Progenitor cell of endocrine pancreas (in vitro differentiated cells): ENCODE measurements at places on chromosomes 12 and 14. TPM values are rescaled to one million over a fixed set of nuclear protein-coding genes. Genes with fewer than 3 reads are reported as not detected.

- no peak overlapping the region for H3K4me3 ChIP-seq
- no peak for DNase-seq
- no peak overlapping the region for H3K27ac ChIP-seq
- H3K27me3 ChIP-seq: no peaks in the 10 kb centered on the region
- no peaks in the 10 kb centered on the region for H3K36me3 ChIP-seq
- peaks cover 20% of the 10 kb centered on the region for H3K4me1 ChIP-seq
Measured at GRCh38 chr14:99541211-99541610, 60.0 kb downstream of the CCNK start.

DNA sequence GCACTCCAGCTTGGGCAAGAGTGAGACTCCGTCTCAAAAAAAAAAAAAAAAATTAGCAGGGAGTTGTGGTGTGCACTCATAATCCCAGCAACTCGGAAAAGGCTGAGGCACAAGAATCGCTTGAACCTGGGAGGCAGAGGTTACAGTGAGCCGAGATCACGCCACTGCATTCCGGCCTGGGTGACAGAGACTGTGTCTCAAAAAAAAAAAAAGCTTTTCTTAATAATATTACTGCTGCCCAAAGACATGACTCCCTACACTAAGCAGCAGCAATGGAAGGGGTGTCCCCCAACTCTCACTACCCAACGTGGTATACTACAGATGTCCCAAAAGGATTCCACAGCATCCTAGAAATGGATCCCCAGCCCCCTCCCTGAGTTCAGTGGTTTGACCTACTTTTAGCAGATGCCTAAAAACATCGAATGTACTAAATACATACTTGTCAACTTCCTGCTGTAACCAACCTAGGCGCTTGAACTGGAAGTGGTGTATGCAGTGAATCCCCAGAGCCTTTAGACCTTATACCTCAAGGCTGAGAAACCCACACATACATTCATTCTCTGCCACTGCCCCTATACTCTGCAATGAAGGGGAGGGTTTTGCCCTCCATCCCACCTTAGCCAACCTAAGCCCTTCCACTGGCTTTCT is 8.5 kb upstream of the FKBP11 start:
- no peak overlapping the region for H3K4me3 ChIP-seq
- peak overlapping the region; percentile 46 for H3K27ac ChIP-seq
- no peaks in the 10 kb centered on the region for H3K4me1 ChIP-seq
- H3K36me3 ChIP-seq: peaks cover 23% of the 10 kb centered on the region
- no peaks in the 10 kb centered on the region for H3K27me3 ChIP-seq

- no peak for DNase-seq
- H3K27me3 ChIP-seq: peaks cover 62% of the 10 kb centered on the region
- no peaks in the 10 kb centered on the region for H3K36me3 ChIP-seq
- H3K27ac ChIP-seq: no peak overlapping the region
- no peak overlapping the region for H3K4me3 ChIP-seq
Measured at GRCh38 chr12:52629281-52630007, 11.1 kb upstream of the KRT73 start.

Gene DEPDC4
- 3.9 and 4.3 TPM in 2 replicates for total RNA-seq

Gene OR6C2
- not detected in 2 replicates for total RNA-seq

Gene FAM181A
- total RNA-seq: not detected in 2 replicates

DNA sequence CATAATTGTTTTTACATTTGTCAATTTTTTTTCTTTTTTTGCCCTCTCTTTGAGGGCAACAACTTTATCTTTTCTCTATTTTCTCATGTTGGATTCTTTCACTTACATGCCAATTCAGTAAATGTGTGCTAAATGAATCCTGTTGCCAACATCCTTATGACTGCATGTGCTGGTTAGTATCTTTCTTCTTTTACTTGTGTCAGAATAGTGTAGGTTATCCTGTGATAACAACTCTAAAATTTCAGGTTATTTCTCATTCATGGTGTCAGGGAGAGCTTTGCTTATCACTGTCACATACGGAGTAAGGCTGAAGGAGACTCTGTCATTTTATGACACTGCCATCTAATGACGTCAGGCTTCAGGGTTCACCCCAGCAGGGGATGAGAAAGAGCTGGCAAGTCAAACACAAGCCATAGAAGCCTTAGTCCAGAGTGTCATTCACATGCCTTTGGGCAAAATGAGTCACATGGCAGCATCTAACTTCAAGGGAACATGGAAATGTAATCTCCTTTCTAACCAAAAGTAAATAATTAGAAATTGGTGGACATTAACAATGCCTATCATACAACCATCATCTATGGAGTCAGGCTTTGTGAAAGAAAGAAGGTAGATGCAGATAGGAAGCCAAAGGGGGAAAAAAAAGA is 242.5 kb upstream of the ATP2B1 start:
- H3K36me3 ChIP-seq: no peaks in the 10 kb centered on the region
- no peaks in the 10 kb centered on the region for H3K27me3 ChIP-seq
- H3K4me1 ChIP-seq: peaks cover 20% of the 10 kb centered on the region
- H3K4me3 ChIP-seq: no peak overlapping the region
- no peak overlapping the region for H3K27ac ChIP-seq
- no peak for DNase-seq

- peaks cover 19% of the 10 kb centered on the region for H3K4me1 ChIP-seq
- H3K27ac ChIP-seq: peak within 1 kb of the TSS; percentile 97
- DNase-seq: peak; percentile 88
- peak within 1 kb of the TSS; percentile 88 for H3K4me3 ChIP-seq
Measured at GRCh38 chr14:34462132-34462893, at the start of gene SPTSSA. Gene SPTSSA, minus strand, starts transcription at chr14:34462240. Its CDS starts 33 bp downstream, at chr14:34462207.

Gene GPR84
- not detected in 2 replicates for total RNA-seq

- DNase-seq: no peak
- no peak overlapping the region for H3K27ac ChIP-seq
- H3K4me1 ChIP-seq: no peaks in the 10 kb centered on the region
- H3K36me3 ChIP-seq: no peaks in the 10 kb centered on the region
- H3K4me3 ChIP-seq: no peak overlapping the region
Measured at GRCh38 chr14:23729720-23730387, 93.7 kb downstream of the DHRS2 start.

Gene FIGNL2
- total RNA-seq: 44.5 and 46.7 TPM in 2 replicates

Gene CCDC88C
- 78.1 and 85.5 TPM in 2 replicates for total RNA-seq

DNA sequence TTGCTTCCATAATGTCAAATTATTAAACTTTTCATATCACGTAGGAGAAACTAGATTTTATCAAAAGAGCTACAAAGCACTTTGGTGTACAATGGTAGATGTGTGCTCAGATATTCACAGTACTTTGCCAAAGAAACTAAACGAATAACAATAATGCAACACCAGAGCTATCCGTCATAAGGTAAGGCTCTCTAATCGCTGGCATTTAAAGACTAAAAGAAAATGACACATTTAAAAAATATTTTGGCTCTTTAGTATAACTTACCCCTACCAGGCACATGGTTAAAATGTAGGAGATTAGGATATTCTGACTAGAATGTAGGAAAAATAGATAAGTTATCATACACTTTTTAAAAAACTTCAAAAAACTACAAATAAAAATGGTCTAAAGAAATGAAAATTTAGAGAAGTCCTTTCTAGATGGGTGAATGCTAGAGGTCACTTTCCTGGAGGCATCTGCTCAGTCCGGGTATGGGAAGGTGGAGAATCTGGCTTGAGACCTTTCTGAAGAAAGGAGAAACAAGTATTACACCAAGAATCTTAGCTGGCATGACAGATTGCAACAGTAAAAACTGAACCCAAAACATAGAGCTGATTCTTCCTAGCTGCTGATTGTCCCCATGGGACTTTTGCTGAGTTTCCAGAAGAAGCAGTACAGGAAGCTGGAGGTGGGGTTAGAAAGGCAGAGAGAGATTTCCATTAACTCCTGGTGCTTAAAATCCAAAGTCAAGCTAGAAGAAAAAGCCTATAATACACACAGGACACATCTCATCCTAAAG is 67.9 kb downstream of the FAR2 start:
- H3K27me3 ChIP-seq: peaks cover 3% of the 10 kb centered on the region
- H3K27ac ChIP-seq: no peak overlapping the region
- no peak overlapping the region for H3K4me3 ChIP-seq
- no peak for DNase-seq
- no peaks in the 10 kb centered on the region for H3K4me1 ChIP-seq

Gene ATP6V1D
- total RNA-seq: 66.4 and 73.0 TPM in 2 replicates

Gene CLEC14A
- total RNA-seq: 0.17 and 0.24 TPM in 2 replicates

DNA sequence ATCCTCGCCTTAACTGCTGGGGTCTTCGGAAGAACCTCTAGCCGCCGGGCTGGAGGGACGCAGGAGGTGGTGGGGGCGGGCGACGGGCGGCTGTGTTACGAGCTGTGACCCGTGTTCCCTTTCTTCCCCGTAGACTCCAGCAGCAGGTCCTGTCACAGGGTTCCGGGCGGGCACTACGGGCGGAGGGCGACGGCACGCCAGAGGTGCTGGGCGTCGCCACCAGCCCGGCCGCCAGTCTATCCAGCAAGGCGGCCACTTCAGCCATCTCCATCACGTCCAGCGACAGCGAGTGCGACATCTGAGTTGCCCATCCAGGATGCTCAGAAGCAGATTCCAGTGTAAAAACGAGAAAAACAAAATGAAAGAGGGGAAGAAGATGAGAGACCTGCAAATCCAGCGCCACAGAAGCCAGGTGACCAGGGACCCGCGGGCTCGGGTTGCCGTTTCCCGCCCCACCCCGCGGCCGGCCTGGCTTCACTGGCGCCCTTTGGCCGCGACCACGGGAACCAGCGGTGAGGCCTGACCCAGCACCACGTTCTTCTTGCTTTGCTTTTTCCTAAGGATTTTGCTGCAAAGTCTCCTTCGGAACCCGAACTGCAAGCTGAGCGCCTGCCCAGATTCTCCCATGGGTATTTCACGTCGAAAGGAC is 2.1 kb downstream of the SIX6 start:
- peaks cover 90% of the 10 kb centered on the region for H3K27me3 ChIP-seq
- peak overlapping the region; percentile 12 for H3K4me3 ChIP-seq
- no peak for DNase-seq
- peaks cover 1% of the 10 kb centered on the region for H3K4me1 ChIP-seq

- peaks cover 29% of the 10 kb centered on the region for H3K4me1 ChIP-seq
- H3K27me3 ChIP-seq: no peaks in the 10 kb centered on the region
Measured at GRCh38 chr12:121810234-121810817, 6.5 kb downstream of the SETD1B start.

GRCh38 chr14:106738075-106738474 is 1211.7 kb downstream of the TMEM121 start:
- no peaks in the 10 kb centered on the region for H3K36me3 ChIP-seq
- no peaks in the 10 kb centered on the region for H3K4me1 ChIP-seq
- H3K27me3 ChIP-seq: no peaks in the 10 kb centered on the region
- H3K27ac ChIP-seq: no peak overlapping the region

DNA sequence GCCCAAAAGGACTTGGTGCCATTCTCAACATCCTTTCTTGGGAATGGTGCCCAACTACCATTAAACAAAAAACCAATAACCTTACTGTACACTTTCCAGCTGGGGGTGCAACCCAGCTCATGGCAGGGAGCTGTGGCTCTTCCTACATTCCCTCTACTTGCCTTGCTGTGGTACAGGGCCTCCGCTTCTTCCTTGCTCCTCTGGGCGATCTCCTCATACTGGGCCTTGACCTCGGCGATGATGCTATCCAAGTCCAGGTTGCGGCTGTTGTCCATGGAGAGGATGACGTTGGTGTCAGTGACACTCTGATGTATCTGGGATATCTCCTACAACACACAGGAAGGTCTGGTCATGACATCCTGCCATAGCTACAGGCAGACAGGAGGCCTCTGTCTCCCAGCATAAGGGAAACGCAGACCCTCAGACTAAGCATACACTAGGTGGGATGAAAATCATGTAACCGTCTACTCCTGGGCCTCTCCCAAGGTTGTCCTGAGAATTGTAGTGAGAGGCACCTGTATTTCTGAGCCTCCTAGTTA is 3.9 kb downstream of the KRT2 start:
- no peak for DNase-seq
- no peaks in the 10 kb centered on the region for H3K36me3 ChIP-seq
- H3K4me3 ChIP-seq: no peak overlapping the region
- peaks cover 54% of the 10 kb centered on the region for H3K27me3 ChIP-seq
- H3K27ac ChIP-seq: no peak overlapping the region

Gene ZFHX2
- 13.6 and 16.4 TPM in 2 replicates for total RNA-seq

Gene IGF1
- total RNA-seq: 0.57 and 1.6 TPM in 2 replicates

DNA sequence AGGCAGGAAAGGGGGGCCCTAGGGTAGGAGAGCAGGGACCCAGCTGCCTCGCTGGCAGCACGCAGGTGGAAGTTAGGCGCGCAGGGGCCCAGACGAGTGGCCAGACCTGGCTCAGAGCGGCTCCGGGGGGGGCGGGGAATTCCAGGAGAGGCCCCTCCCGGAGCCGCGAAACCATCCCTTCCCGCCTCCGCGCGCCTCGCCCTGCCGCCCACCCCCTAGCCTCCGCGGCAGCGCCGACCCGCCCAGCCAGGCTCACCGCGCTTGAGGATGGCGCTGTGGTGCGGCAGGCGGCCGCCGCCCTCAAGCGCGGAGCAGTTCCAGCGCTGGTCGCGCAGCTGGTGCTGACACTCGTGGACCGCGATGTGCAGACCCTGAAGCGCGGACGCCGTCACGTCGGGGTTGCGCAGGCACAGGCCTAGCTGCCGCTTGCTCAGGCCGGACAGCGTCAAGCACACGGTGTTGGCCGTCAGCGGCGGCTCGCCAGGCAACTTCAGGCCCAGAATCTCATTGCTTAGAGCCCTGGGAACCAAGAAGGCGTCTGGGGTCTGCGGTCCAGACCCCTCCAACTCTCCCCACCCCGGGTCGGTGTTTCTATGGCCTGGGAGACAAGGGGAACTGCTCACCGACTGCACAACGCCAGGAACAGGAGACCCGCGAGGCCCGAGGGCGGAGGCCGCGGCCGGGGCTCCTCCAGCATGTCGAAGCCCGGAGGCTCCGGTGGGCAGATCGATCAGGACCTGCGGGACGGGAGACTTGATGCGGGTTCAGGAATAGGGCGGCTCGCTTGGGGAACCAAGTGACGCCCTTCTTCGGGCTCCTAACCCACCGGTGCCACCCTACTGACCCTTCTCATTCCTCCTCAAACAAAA is 1.5 kb downstream of the WNT10B start:
- H3K4me1 ChIP-seq: peaks cover 14% of the 10 kb centered on the region
- H3K4me3 ChIP-seq: no peak overlapping the region
- DNase-seq: no peak
- H3K27me3 ChIP-seq: peaks cover 88% of the 10 kb centered on the region
- no peak overlapping the region for H3K27ac ChIP-seq
- H3K36me3 ChIP-seq: no peaks in the 10 kb centered on the region

GRCh38 chr12:51449580-51450246 is 25.1 kb downstream of the SLC4A8 start:
- H3K27ac ChIP-seq: no peak overlapping the region
- H3K4me1 ChIP-seq: peaks cover 16% of the 10 kb centered on the region
- H3K4me3 ChIP-seq: no peak overlapping the region
- no peaks in the 10 kb centered on the region for H3K36me3 ChIP-seq

DNA sequence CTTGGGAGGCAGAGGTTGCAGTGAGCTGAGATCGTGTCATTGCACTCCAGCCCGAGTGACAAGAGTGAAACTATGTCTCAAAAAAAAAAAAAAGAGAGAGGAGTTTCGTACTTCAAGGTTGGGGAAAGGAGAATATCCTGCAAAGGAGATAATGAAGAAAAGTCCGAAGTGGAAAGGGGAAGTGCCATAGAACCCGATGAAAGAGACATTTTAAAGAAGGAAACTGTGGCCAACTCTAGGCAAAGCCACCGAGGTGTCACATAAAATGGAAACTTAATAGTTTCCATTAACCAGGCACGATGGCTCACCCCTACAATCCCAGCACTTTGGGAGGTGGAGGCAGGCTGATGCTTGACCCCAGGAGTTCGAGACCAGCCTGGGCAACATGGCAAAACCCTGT is 15.0 kb upstream of the LTBP2 start:
- peaks cover 13% of the 10 kb centered on the region for H3K27me3 ChIP-seq
- no peak overlapping the region for H3K27ac ChIP-seq
- H3K4me1 ChIP-seq: peaks cover 18% of the 10 kb centered on the region
- no peak for DNase-seq
- H3K4me3 ChIP-seq: no peak overlapping the region
- no peaks in the 10 kb centered on the region for H3K36me3 ChIP-seq

GRCh38 chr12:59240048-59240447 is 319.7 kb upstream of the LRIG3 start:
- H3K27me3 ChIP-seq: no peaks in the 10 kb centered on the region
- DNase-seq: no peak
- no peak overlapping the region for H3K4me3 ChIP-seq
- H3K27ac ChIP-seq: no peak overlapping the region
